GOT3 (cell line): ENCODE measurements at places on chromosomes 16 and 17.

GRCh38 chr16:88370365-88370764, 12.4 kb upstream of the ZNF469 start:
- no peak for DNase-seq

- no peak for DNase-seq
Measured at GRCh38 chr17:57102122-57102521, 17.1 kb downstream of the AKAP1 start.

DNA sequence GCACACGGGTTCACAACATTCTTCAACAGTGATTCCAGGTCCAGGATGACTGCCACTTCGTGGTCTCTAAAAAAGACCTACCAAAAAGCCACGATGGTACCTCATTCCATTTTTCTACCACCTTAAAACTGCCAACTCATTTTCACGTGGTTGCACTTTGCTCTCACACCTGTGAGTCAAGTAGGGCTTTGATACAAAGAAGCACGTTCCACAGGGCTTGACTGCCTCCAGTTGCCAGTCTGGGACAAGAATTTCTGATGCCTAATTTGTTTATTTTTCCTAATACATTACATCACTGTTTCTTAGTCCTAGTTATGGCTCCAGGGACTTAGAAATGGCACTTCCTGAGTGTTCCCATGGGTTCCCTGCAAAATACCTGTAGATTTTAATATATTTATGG, 911.6 kb upstream of the EEF2KMT start:
- no peak for DNase-seq

GRCh38 chr16:65845466-65846209, 520.9 kb upstream of the CDH5 start:
- DNase-seq, result no peak

DNA sequence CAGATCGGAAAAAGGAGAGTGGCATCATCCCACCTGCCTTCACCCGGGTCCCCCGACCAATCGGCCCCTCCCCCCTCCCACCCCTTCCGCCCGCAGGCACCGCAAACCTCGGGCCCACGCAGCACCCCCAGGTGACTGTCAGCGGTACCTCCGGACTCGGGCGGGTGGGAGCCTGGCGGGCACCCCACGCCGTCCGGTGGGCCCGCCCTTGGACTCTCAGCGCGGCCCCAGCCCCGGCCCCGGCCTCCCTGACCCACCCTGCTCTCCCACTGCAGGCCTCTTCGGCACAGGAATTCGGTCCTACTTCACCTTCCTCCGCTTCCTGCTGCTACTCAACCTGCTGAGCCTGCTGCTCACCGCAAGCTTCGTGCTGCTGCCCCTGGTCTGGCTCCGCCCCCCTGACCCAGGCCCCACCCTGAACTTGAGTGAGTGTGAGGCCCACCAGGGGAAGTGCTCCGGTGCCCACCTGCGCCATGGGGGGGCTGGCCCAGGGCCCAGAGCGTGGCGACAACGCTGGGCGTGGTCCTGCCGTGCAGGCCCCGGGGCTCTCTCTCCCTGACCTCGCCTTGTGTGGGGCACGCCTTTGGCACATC, 1.6 kb downstream of the TMC8 start:
- DNase-seq, result no peak

DNA sequence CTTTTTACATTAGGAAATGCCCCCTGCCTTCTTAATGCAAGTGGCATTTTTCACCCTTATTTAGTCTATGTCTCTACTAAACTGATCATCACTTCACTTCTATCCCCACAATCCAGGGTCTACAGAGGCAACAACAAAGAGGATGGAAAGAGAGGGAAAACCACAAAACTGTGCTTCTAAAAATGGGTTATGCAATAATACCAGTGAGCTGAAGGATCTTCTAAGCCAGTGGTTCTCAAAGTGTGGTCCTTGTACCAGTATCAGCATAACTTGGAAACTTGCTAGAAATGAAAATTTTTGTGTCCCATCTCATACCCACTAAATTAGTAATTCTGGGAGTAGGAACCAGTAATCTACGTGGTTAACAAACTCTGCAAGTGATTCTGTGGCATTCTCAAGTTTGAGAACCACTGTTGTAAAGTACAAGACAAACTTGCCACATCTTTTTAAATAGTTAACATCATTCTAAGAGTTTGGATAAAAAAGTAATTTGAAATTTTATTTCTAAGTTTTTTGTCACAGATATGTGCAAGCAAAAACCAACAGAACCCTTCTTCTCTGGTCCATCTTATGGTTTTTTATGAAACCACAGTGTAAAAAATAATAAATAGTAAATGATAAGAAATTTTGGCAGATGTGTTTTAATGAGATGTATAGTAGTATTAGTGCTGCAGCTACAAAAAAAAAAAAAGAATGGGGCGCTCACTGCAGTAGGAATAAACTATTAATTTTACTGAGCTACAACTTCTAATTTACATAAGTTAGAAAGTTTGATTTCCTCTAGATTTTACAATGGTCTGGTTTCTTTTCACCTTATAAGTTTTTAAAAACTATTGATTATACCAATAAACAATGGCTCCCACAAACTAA, 16.2 kb downstream of the CDC27 start:
- no peak for DNase-seq

GRCh38 chr16:81707411-81708265, 71.5 kb upstream of the PLCG2 start:
- DNase-seq, result no peak

GRCh38 chr16:3187798-3188674, at the start of gene OR1F1:
OR1F1 (plus strand) TSS chr16:3188204.
- no peak for DNase-seq

GRCh38 chr16:50279504-50279865, 13.1 kb downstream of the ADCY7 start:
- no peak for DNase-seq

- no peak for DNase-seq
Measured at GRCh38 chr16:11370084-11370931, 25.0 kb downstream of the RMI2 start.

DNA sequence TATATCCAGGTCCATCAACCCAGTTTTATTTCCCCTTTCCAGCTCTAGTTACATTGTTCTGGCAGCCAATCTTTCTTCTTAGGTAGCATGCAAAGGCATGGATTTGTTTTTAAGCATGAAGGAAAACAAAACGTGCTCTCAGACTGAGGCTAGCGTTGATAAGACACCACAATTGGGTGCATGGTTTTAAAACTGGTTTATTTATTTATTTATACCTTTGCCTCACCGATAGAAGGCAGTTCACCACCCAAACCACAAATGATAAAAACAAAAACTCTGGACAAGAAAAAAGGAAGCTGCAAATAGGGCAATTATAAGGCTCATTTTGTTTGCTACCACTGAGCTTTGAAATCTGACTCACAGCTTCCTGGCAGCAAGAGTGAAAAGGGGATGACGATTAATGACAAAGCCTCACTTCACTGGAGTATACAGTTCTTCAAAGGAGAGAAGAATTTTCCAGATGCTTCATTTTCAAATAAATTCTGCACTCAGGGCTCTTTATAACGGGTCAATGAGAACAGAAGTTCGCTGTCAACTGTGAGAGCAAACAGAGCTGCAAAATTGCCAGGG, 278.4 kb upstream of the IRX5 start:
- DNase-seq, result no peak

- no peak for DNase-seq
Measured at GRCh38 chr17:52546990-52547389, 388.5 kb upstream of the CA10 start.

DNA sequence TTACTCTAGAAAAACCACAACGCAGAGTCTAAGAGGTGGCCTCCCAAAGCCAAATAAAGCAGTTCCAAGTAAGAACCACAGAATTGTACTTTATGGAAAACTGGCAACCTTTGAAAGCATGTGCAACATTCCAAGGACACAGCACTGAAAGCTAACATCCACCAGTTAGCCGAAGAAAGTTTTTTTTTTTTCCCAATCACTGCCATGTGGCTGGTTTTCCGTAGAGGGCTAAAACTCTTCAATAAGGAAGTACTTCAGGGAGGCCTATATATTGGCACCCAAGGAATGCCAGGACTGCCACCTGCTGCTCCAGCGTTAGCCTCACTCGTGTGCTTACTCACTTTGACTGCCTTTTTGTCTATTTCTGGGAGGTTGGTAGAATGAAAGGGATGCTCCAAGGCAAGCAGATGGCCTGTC, 25.2 kb downstream of the CEP95 start:
- DNase-seq, result no peak

GRCh38 chr17:2545393-2545792, 33.7 kb upstream of the METTL16 start:
- DNase-seq, result no peak

DNA sequence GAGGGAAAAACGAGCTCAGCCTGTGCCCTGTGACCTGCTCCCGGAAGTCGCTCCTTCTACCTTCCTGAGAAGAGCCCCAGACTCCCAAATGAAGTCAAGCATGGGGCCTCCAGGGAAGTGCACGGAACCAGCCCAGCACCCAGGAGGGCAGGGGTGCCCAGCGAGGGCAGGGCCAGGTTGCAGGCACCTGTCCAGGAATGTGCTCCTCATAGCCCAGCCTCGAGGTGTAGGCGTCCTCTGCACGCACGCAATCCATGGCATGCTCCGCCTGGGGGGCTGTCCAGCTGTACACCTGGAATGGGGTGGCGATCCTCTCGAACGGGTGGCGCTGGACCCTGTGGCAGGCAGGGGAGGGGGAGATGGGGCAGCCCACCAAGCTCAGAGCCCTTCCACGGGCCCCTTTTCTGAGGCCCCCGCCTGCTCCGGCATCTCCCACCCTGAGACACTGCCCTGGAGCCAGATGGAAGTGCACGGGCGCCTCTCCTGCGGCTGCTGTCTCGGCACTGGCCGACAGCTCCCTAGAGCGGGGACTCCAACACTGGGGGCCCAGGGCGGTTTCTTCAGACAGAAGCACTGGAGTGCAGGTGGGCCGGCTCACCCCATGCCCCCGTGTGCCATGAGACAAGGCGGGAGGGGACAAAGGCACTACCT, 10.9 kb downstream of the CLUH start:
- DNase-seq, result no peak

DNA sequence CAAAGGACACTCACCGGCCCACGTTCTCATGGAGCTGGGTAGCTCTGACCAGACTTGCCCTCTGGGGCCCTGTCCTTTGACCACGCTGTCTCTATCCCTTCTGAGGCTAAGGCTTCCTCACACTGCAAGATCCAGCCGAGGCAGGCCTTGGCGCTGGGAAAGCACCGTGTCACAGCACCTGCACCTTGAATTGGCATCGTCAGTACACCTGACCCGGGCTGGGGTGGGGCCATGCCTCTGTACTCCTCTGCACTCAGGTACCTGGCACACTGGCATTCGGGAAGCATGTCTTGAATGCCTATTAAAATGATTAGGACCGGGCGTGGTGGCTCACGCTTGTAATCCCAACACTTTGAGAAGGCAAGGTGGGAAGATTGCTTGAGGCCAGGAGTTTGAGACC, 6.0 kb downstream of the TBC1D24 start:
- DNase-seq, result no peak

- no peak for DNase-seq
Measured at GRCh38 chr17:57638284-57638683, 106.8 kb downstream of the CCDC182 start.

GRCh38 chr17:60641810-60642220, 35.8 kb upstream of the BCAS3 start:
- DNase-seq, result no peak

- DNase-seq, result no peak
Measured at GRCh38 chr17:38403491-38403890, 24.8 kb upstream of the ARHGAP23 start.

DNA sequence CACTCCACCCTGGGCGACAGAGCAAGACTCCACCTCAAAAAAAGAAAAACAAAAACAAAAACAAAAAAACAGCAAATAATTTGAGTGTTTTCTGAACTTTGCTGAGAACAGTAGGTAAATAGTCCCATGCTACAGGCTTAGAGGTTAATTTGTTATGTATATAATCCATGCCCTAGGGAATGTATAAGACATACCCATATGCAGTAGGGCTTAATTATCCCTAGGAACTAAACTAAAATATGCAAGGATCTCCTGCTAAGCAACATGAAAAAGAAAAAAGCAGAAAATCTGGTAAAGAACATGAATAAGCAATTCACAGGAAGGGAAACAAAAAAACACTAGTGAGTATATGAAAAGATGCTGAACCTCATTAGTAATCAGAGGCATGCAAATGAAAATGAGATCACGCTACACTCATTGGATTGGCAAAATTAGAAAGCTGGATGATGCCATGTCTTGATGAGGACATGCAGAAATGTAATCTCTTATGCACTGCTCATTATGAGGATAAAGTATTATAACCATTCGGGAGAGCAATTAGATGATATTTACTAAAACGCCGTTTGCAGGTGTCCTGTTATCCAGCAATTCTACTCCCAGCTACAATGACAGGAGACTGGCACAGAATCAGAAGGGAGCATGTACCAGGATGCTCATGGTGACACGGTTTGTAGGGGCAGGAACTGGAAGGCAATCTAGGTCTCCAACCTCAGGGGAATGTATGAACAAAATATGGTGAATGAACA, 5.6 kb downstream of the KCTD13 start:
- no peak for DNase-seq

DNA sequence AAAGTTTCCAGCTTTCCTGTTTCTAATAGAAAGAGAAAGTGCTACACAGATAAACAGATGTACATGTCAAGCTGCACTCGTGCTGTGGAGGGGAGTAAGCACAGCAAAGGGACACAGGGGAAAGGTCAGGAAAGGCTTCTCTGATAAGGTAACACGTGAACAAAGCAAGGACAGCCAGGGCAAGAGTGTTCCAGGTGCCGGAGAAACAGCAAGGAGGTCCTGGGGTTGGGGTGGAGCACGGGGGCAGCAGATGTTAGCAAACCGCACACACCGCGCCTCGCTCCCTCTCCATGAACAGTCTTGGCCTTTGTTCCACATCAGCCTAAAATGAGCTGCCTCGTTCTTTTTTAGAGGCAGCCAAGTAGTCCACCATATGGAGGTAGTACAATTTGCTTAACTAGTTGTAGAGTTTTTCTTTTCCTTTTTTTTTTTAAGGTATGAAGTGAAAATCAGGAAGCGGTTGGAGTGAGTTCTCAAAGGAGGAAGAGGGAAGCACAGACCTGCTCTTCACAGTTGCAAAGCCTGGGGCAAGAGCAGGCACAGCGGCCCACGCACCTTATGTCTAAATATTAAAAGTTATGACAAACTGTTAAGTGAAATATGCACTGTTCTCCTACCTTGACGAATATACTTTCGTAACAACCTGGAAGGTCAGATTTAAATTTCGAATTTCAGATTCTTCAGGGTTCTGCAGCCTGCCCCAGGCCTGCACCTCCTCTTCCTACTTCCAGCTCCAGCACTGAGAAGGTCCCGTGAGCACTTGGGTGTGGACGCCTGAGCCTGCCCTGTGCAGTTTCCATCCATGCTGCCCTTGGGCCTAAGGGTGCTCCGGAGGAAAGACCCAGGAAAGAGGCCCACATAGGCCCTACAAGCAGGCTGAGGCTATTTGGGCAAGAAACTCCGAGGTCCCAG, 41.5 kb upstream of the RPH3AL start:
- DNase-seq, result no peak

DNA sequence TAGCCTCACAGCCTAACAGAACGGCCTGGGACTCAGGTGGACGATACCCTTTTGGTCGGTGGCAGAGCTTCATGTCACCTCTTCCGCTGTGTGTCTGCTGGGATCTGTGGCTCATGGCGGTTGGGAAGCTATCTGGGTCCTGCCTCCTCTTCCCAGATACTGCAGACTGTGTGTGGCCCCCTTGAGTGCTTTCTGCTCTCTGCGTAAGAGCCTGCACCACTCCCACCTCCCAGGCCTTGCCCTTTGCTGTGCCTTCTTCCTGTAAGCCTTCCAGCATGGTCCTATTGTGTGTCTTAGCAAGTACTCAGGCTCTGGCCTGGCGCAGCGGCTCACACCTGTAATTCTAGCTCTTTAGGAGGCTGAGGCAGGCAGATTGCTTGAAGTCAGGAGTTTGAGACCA, 17.5 kb upstream of the ADCY7 start:
- no peak for DNase-seq

GRCh38 chr17:16215002-16215272, 397 bp downstream of the NCOR1 start:
- peak; percentile 3 for DNase-seq
